Activated CD4-positive, CD25-positive, alpha-beta regulatory T cell treated with anti-CD3 and anti-CD28 coated beads, Interleukin-2, amount 50 U/mL, for 72 hours (primary cell): ENCODE measurements at places on chromosomes 7 and 10.
A peak's percentile ranks its signal among the peaks of the same experiment; 100 is the strongest.

DNA sequence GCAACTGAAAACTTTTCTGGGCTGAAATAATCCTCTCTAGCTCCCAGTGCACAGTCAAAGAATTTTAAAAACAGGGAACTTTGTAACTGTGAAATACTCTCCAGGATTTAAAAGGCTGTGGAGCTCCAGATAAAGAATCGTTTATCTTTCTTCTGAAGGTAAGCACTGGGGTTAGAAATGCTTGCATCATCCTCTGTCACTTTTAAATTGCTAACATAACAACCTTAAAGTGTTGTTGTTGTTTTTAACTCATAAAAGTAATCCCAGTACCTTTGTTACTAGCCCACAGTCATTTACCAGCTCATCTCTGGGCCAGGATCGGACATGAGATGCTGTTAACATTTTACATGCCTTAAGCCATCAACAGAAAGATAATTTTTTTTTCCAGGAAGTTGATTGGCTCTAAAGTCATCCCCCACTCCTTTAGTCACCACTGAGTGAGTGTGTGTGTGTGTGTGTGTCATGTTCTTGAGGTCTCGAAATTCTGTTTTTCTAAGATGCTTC, at the start of gene SLC39A12:
Gene SLC39A12, plus strand, starts transcription at position 51 of the 504 bp plus-strand sequence. CDS start 1,359 bp downstream, outside the sequence.
- no peak for DNase-seq

DNA sequence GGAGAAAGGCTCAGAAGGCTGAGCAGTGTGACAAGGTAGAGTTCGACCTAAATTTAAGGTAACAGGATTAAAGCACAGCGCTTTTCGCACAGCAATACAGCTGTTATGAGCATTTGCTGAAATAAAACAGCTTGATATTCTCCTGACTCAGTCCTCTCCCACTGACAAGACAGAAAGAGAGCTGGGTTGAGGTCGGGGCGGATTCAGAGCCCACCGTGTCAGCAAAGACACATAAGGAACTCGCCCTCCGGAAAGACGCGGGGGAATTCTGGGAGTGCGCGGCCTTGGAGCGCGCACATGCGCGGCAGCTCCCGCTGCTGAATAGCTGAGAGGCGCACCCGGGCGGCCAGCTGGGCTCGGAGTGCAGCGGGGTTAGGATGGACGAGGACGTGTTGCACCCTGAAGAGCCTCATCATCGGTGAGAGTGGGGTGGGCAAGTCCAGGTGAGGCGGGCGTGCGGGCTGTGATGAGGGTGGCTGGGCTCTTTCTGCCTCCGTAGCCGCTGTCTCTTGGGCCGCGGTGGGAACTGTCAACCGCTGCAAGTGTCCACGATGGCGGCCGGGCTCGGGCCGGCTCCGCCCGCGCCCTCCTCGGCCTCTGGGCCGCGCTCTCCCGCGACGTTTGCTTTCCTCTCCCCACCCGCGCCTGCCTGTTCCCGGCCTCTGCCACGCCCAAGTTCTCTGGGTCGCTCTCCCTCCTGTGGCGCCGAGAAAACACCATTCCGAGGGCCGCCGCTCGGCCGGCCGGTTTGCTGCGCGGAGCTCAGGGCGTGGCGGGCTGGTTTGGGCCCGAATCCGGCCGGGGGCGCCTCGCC, 120.6 kb downstream of the LYZL1 start:
- peak; percentile 54 for DNase-seq

DNA sequence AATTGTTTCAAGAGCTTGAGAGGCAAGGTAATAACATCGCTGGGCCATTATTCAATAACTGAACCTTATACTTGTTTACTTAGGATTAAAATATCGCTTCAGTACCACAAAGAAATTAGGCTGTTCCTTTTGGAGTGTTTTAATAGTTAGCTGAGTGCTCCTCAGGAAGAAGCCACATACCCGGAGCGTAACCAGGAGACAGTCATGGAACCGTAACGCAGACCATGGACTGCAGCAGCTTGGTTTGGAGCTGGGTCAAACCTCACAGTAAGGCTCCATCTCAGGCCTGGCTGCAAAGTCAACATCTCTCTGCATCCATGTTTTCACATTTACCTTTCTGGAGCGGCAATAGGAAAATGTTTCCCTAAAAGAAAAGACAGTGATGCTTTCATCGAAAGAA, 599.0 kb downstream of the TNS3 start:
- DNase-seq, result no peak

GRCh38 chr10:123562811-123563580, 103.2 kb upstream of the GPR26 start:
- no peak for DNase-seq

DNA sequence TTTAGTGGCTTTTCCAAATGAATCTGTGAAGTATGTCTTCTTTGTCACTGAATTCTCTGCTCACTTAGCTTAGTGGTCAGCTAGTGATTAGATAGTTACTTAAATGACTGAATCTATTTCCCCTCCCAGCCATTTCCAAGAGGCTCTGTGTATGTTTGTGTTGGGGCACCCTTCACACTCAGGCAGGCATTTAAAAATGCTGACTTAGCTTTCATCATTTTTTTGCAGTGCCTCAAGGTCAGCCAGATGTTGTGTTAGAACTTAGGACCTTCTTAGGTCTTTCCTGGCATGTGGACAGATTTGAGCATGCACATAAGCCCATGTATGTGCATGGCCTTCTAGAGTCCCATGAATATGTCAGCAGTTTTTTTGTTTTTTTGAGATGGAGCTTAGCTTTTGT, 25.4 kb upstream of the HHEX start:
- DNase-seq, result no peak

DNA sequence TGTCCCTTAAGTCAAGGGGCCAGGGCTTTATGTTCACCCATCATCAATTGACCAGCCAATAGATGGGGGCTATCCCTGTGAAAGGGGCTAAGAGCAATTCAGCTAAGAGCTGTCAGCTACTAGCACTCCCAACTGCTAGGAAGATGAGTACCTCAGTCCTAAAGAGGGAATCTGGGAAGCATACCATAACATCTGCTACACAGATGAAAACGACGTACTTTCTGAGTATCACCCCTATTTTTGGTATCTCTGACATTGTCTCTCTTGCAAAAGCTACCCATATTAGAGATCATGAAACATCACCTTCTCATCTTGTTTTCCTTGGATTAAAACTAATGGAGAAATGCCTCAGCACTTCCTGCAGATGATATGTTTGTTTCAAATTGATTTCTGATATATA, 7.5 kb upstream of the SMNDC1 start:
- no peak for DNase-seq

DNA sequence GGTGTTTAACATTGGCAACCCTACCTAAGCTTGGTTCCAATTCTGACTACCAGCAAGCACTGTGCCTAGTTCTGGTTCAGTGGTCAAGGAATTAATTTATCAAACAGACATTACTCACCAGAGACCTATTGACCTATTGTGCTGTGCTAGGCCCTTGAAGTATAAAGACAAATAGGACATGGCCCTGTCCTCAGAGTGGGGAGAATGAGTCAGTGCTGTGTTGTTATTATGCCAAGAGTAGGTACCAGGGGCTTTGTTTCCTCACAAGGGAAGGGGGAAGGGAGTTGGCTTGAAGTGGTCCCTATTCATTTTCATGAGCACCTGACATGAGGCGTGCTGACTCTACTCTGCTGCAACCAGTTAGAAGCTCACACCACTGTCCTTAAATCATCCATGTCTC, 62.6 kb upstream of the PLPP4 start:
- no peak for DNase-seq

DNA sequence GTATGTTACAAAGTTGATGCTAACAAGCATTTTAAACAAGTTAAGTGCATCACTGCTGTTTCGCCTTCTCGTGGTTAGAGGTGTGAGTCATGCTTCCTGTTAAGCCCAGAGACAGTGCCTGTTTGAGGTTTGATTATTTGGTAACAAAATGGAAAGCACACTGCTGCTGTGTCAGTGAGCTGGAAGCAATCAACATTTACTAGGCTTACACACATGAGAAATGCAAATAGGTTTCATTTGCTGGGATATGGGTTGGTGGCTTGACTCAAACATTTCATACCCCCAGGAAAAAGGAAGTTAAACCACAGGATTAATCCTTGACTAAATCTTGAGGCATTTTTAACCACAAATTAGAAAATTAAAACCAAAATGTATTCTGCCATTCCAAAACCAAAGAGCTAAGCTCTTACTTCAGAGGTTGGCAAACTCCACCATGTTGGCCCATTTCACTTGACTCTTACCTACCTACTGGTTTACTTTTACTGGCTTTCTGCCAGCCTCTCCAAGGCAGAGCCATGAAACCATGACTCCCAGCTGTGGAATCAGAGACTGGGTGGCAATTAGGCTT, 139.2 kb downstream of the ETV1 start:
- no peak for DNase-seq

DNA sequence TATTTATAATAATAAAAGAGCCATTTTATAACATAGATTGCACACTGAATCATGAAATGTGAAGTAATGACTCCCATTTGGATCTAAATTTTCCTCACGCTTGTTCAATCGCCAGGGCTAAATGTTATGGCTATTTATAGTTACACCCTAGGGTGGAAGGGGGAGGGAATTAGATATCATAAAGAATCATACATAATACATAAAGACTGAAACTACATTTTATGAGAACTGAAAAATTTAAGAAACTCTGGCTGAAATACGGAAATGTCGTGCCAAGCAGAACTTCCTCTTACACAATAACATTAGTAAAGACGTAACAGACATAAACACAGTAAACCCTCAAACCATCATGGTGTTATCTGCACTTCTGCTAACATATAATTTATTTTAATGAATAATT, 327.5 kb upstream of the PHF14 start:
- DNase-seq, result no peak

DNA sequence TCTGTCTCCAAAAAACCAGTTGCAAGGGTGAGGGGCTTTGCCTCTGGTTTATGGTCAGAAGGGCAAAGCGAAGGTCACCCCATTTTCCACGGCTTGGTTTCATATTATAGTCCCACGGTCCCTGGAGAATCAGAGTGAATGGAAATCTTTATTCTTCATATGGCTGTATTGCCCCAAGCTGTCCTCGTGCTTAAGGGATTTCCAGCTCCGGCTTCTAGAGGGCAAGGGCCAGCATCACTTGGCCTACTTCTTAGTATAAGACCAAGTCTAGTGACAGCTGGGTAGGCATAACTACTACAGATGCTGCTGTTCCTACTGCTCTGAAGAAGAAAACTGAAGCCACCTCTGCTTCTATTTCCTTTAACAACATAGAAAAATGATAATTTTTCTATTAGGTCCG, 63.2 kb downstream of the PARP12 start:
- DNase-seq, result no peak

- DNase-seq, result no peak
Measured at GRCh38 chr7:46775020-46775419, 806.9 kb downstream of the TNS3 start.

DNA sequence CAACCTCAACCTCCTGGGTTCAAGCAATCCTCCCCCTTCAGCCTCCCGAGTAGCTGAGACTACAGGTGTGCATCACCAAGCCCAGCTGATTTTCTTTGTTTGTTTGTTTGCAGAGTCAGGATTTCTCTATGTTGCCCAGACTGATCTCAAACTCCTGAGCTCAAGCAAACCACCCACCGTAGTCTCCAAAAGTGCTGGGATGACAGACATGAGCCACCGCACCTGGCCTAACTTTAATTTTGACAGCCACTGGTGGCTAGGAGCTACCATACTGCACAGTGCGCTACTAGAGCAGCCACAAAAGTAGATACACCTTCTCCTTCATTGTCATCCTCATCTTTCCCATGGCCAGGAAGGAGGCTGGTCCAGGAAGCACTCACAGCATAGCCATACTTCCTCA, 31.2 kb upstream of the GATA3 start:
- DNase-seq, result no peak

DNA sequence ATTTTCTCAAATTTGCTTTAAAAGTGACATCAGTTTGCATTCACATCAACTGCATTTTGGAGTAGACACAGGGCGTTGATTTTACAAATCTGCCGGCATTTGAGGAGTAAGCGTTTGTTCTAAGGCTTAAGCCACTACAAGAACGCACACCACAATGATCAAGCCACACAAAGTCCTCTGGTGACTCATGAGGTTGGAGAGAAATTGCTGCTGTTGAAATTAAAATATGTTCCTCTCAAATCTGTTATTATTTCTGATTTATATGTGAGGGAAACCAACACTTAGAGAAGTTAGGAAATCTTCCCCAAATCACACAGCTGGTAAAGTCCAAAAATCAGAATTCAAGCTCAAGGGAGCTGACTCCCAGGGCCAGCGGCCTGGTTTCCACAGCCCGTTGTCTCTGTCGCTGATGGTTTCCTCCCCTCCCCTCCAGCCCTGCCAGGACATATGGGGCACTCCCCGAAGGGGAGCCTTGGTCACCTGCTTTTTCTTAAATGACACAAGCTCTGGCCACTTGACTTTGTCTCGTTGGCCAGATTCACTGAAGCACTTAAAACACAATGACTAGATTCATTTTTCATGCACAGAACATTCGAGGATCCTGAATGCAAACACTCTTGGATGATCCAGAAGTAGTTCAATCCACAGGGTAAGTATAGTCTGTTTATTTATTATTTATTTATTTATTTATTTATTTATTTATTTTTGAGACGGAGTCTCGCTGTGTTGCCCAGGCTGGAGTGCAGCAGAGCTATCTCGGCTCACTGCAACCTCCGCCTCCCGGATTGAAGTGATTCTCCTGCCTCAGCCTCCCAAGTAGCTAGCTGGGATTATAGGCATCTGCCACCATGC, 29.2 kb upstream of the KLF6 start:
- no peak for DNase-seq

DNA sequence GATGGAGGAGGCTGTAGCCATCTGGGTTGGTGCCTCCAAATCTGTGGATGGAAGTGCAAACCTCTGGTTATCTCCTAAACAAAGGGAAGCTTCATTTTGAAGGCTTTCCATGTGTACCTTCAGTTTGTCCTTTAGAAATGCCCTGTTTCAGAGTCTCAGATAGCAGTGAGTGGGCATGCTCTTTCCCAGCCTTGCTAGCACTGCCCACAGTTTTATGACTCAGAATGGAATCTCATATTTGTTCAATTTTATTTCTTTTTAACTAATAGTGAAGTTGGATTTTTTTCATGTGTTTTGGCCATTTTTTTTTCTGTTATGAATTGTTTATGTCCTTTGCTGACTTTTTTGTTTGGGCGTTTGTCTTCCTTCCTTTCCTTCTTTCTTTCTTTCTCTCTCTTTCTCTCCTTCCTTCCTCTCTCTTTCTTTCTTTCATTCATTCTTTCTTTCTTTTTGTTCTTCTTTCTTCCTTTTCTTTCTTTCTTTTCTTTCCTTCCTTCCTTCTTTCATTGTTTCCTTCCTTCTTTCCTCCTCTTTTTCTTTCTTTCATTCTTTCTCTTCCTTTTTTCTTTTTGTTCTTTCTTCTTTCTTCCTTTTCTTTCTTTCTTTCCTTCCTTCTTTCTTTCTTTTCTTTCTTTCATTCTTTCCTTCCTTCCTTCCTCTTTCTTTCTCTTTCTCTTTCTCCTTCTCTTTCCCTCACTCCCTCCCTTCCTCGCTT, 25.6 kb downstream of the PRF1 start:
- DNase-seq, result no peak

- no peak for DNase-seq
Measured at GRCh38 chr10:86104611-86105145, 261.9 kb downstream of the GRID1 start.

- no peak for DNase-seq
Measured at GRCh38 chr7:39504963-39505362, 61.2 kb upstream of the YAE1 start.
